ENCODE measurements at places on chromosomes 3 and 15.
A peak's percentile ranks its signal among the peaks of the same experiment; 100 is the strongest.

GRCh38 chr3:73509816-73510215, 114.9 kb downstream of the PDZRN3 start:
- no peak for DNase-seq

DNA sequence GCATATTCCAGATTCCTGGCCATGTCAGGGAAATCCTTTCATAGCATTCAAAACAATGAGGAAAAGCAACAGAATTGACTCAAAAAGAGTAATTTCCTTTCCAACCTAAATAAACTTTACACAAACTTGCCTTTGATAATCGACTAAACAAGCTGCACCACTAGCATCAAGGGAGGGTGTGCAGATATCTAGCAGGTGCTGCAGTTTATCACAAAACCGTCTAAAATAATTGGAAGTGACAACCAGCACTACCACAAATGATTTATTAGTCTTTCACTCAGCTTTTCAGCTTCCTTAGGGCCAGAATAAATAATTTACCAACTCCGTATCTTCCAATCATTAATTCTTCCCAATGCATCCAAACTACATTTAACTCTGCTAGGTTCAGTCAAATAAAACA, 71.7 kb downstream of the TBC1D5 start:
- no peak for DNase-seq

GRCh38 chr3:139552632-139553365, 13.3 kb upstream of the RBP1 start:
- DNase-seq: no peak

GRCh38 chr15:91227766-91228165, 127.7 kb downstream of the SV2B start:
- DNase-seq: no peak

DNA sequence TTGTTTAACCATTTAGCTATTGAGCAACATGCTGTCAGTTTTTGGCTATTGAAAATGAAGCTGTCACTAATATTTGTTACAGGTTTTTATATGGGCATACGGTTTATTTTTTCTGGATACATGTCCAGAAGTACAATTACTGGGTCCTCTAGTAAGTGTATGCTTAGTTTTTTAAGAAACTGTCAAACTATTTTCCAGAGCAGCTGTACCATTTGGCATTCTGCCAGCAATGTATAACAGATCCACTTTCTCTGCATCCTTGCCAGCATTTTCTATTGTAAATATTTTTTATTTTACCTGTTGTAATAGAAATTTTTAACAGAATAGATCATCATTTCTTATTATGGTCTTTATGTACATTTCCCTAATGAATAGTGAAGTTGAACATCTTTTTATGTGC, 658.8 kb downstream of the EDEM1 start:
- DNase-seq: no peak

DNA sequence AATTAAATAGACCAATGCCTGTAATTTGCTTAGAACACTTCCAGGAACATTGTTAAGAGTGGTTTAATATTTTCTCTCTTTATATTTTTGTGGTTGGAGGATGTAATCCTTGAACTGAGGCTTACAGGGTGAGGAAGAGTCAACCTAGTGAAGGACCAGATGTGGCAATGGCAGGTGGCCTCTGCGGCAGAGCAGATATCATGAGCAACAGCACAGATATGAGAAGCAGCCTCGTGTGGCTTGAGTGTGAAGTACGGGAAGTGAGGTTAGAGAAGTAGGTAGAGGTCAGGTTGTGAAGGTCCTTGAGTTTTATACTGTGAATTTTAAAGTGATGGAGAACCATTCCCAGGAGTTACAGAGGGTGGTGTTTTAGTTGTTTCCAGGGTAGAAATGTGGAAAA, 417.6 kb upstream of the SUCLG2 start:
- no peak for DNase-seq

GRCh38 chr3:56547486-56547885, 9.5 kb upstream of the CCDC66 start:
- peak; percentile 16 for DNase-seq

DNA sequence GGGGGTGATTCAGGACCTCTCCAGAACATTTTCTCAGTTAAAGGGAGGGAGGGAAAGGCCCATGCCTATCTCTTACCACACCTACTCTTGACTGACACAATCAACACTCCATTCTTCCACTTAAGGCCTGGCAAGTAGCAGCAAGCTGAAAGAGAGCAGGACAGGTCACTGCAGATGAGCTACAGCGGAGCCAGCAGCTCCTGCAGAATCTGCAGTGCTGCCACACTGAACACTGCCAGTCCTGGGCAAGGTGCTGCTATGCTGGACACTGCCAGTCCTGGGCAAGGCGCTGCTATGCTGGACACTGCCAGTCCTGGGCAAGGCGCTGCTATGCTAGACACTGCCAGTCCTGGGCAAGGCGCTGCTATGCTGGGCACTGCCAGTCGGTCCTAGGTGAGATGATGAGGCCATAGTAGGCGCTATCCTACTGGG, 143.7 kb downstream of the MYLK start:
- DNase-seq: no peak

- no peak for DNase-seq
These were observed 17.8 kb upstream of the IREB2 start for GRCh38 chr15:78420220-78420619.

DNA sequence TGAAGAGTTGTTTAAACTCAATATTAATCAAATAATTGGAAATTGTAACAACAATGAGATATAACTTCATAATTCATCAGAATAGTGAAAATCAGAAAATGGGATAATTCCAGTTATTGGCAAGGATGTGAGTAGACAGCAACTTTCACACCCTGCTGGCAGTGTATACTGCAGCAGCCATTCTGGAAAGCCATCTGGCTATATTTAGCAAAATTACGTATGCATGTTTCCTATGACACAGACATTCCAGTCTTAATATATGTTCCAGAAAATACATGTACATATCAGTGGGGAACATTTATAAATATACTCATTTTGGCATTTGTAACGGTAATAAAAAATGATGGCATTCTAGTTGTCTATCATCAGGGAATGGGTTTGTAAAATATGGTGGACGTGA, 564.1 kb downstream of the GBE1 start:
- no peak for DNase-seq

- DNase-seq: no peak
These were observed 747 bp downstream of the PLD1 start for GRCh38 chr3:171809611-171809860.

GRCh38 chr3:152885076-152885475, 50.1 kb downstream of the P2RY1 start:
- no peak for DNase-seq

- DNase-seq: no peak
These were observed 384.8 kb upstream of the TGFBR2 start for GRCh38 chr3:30221619-30222018.

- no peak for DNase-seq
These were observed 199.1 kb downstream of the FAM43A start for GRCh38 chr3:194884649-194885315.

DNA sequence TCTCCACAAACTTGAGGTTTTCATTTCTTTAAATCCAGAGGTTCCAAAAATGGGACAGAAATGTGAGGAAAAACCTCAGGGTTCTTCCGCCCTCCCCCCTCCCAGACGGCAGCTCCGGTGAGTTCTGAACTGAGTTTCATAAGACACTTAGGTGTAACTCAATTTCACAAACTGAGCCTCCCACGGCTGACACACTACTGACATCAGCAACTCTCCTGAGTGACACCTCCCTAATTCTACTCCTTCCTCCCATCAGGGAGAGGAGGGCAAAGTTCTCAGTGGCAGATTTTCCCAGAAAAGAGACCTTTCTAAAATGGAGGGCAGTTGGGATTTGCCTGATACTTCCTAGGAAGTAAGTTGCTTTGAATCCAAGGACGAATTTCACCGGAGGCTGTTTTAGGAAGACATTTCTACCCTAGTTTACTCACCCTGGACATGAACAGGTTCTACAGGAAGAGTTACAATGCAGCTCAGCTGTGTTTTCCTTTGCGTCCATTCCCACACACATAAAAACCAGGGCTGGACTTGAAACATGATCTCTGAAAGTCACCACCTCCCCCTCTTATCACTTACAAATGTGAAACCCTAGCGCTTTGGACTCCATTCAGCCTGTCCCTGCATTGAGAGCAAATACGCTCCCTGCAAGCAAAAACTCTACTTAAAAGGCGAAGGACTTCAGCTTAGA, 78.1 kb upstream of the LMOD3 start:
- no peak for DNase-seq

DNA sequence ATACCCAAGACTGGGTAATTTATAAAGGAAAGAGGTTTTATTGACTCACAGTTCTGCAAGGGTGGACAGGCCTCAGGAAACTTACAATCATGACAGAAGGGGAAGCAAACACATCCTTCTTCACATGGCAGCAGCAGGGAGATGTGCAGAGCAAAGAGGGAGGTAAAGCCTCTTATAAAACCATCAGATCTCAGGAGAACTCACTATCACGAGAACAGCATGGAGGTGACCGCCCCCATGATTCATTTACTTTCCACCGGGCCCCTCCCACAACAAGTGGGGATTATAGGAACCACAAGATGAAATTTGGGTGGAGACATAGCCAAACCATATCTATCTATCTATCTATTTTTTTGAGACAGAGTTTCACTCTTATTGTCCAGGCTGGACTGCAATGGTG, 5.4 kb downstream of the GDPGP1 start:
- DNase-seq: no peak

- no peak for DNase-seq
These were observed 61.0 kb downstream of the PLXNA1 start for GRCh38 chr3:127043731-127044510.

GRCh38 chr3:16411441-16411840, 102.1 kb downstream of the RFTN1 start:
- DNase-seq: no peak

DNA sequence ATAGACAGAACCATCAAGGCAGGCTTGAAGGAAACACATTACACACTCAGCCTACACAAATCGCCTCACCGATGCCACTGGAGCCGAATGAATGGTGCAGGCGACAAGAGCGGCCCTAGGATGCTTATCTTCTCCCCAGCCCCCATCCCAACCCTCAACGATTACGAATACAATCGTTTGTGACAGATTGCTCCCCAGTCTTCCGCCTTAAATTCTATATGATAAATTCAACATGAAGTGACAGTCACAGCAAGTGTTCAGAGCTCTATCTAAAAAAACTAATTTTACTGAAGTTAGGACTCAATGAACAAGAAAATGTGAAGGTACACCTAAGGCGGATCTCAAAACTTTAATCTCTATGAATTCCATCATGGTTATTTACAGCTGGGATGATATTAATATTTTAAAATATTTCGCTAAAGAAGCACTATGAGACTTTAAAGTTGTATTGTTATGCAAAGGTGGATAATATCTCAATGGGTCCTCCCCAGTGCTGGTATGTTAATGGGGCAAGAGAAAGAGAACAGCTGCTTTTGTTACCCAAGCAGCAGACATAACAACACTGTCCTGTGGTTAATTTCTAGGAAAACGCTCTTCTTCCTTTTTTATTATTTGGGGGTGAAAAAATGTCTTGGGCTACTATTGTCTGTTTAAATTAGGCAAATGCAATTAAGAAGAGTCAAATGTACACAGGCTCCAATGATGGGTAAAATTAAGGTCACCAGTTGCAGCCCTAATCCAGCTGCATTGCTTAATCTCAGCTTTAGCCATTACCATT, 147.6 kb upstream of the NR2F2 start:
- no peak for DNase-seq

- peak; percentile 71 for DNase-seq
These were observed 202.8 kb downstream of the SV2B start for GRCh38 chr15:91302588-91303439.

- no peak for DNase-seq
These were observed 32.8 kb downstream of the IFT57 start for GRCh38 chr3:108189440-108189839.

DNA sequence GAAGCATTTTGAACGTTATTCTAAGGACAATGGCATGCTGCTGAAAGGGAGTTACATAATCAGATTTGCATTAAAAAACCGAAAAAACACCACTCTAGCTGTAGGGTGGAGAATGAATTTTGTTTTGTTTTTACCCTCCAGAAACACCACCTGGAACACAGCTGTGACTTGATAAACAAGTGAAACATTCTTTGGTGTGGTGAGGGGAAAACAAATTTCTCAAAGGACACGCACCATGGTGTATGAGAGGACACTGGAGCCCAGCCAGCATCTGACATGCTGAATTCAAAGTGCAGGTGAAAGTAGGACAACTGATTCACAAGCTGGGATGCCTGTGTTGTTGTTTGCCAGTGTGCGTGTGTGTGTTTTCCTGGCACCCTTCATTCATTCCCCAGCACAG, 554.5 kb upstream of the TBL1XR1 start:
- DNase-seq: no peak

DNA sequence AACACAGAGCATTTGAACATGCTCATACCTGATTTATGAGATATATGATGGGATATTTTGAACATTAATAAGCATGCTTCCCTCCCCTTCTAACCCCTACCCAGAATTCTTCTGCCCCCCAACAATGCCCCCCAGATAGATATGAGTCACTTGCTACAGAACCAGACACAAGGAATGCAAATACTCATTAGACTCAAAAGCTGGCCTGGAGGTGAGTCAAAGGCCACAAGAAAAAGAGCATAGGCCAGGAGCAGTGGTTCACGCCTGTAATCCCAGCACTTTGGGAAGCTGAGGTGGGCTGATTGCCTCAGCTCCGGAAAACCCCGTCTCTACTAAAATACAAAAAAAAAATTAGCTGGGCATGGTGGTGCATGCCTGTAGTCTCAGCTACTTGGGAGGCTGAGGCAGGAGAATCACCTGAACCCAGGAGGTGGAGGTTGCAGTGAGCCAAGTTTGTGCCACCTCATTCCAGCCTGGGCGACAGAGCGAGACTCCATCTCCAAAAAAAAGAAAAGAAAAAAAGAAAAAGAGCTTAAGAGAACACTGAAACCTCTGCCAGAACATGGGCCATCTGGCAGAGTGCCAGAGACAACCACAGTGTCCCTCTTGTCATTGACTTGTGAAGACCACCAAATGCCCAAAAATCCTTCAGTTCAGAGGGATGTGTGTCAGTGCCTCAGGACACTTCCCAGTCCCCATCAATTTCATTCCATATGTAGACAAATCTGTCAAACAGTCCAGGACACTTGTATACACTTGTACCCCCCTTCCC, 3.9 kb upstream of the SH3GL3 start:
- DNase-seq: no peak

DNA sequence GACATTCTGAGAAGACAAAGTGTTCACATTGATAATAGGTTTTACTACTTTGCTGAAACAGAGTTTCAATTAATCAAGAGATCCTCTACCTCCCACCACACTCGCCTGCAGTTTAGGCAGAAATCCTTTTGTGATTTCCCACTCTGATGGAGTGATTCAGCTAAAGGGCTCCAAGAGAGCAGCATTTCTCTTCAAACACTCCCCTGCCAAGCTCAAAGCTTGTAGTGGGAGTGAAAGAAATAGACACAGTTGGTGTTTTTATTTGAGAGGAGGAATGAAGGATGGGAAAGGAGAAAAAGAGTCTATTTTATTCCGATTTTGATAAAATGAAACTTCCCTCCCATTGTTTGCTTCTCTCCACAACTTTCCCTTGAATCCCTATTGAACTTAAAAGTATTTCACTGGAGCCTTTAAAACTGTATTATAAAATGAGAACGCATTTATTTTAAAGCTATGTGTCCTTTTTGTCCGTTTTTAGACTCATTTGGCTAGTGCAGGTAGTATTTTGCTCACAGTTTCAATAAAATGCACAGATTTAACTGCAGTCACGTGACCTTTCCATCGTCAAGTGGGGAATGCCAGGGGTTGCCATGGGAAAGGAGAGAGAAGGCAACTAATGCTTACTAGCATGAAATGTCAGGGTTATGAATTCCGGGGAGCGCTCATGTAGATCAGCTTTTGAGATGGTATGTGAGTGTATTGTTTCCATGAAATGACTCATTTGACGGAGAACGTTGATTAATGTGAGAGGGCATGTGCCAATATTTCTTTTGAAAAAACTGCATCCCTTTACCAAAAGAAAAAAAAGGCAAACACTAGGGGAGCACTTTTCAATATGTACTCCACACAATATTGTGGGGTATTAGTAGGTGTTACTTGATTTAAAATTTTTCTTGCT, 7.7 kb upstream of the OSBPL11 start:
- peak; percentile 19 for DNase-seq

Data from A549 (cell line).